Activated naive CD4-positive, alpha-beta T cell treated with anti-CD3 and anti-CD28 coated beads for 36 hours (primary cell): ENCODE measurements at places on chromosomes 11 and 22. TPM values are rescaled to one million over a fixed set of nuclear protein-coding genes. Genes with fewer than 3 reads are reported as not detected.

DNA sequence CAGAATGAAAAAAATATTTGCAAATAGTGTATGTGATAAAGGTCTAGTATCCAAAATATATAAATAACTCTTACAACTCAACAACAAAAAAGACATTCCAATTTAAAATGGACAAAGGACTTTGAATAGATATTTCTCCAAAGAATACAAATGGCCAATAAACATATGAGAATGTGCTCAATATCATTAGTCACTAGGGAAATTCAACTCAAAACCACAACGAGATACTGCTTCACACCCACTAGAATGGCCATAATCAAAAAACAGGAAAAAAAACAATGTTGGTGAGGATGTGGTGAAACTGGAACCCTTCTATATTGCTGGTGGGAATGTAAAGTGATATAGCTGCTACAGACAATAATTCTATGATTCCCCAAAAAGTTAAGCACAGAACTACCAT, 38.6 kb upstream of the RPS13 start:
- no peaks in the 10 kb centered on the region for H3K4me1 ChIP-seq
- H3K36me3 ChIP-seq, result peaks cover 9% of the 10 kb centered on the region
- no peak overlapping the region for H3K4me3 ChIP-seq
- DNase-seq, result no peak
- no peaks in the 10 kb centered on the region for H3K27me3 ChIP-seq

- no peaks in the 10 kb centered on the region for H3K4me1 ChIP-seq
- no peak overlapping the region for H3K4me3 ChIP-seq
- no peaks in the 10 kb centered on the region for H3K36me3 ChIP-seq
- DNase-seq, result no peak
- H3K27ac ChIP-seq, result no peak overlapping the region
- no peaks in the 10 kb centered on the region for H3K27me3 ChIP-seq
Measured at GRCh38 chr11:87560352-87560751, 522.6 kb downstream of the TMEM135 start.

DNA sequence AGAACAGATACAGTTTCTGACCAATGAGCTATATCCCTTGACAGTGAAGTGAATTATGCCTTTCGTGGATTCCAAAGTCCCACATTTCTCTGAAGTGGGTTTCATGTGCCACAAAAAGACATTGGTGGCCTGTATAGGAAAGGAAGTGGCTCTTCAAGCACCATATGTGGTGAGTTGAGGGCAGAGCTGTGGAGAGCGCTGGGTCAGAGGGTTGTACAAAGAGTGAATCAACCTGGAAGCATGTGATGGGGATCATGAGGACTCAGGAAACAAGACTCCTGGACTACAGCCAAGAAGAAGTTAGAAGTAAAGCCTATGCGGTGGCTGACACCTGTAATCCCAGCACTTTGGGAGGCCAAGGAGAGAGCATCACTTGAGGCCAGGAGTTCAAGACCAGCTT, 579 bp upstream of the SLC5A4 start:
- H3K27ac ChIP-seq, result no peak overlapping the region
- no peak overlapping the region for H3K4me3 ChIP-seq
- peaks cover 16% of the 10 kb centered on the region for H3K27me3 ChIP-seq
- H3K4me1 ChIP-seq, result no peaks in the 10 kb centered on the region

DNA sequence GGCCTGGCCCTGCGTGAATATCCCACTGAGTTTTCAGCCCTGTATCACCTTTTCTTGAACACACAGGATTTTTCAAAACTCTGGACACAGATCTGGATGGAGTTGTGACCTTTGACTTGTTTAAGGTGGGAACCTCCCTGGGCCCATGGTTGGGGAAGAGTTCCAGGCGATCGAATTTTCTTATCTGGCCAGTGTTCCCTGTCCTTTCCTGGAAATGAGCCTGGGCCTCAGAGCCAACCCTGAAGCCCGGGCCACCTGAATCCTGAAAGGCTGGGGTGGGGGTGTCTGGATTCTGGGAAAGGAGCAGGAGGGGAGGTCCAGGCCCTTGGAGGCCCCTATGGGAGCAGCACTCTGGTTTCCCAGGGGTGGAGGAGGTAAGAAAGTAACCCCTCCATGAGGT, 29.0 kb downstream of the CAPN1 start:
- peaks cover 19% of the 10 kb centered on the region for H3K4me1 ChIP-seq
- no peak for DNase-seq
- H3K4me3 ChIP-seq, result no peak overlapping the region

- no peak overlapping the region for H3K4me3 ChIP-seq
- peaks cover 2% of the 10 kb centered on the region for H3K27me3 ChIP-seq
- H3K36me3 ChIP-seq, result peaks cover 29% of the 10 kb centered on the region
- DNase-seq, result peak; percentile 58
- H3K27ac ChIP-seq, result peak overlapping the region; percentile 65
- peaks cover 47% of the 10 kb centered on the region for H3K4me1 ChIP-seq
Measured at GRCh38 chr22:49979587-49980264, 19.2 kb downstream of the PIM3 start.

GRCh38 chr11:122340607-122341290, 224.7 kb upstream of the BLID start:
- no peak overlapping the region for H3K4me3 ChIP-seq
- H3K27me3 ChIP-seq, result no peaks in the 10 kb centered on the region
- H3K4me1 ChIP-seq, result no peaks in the 10 kb centered on the region
- no peak overlapping the region for H3K27ac ChIP-seq
- DNase-seq, result no peak

DNA sequence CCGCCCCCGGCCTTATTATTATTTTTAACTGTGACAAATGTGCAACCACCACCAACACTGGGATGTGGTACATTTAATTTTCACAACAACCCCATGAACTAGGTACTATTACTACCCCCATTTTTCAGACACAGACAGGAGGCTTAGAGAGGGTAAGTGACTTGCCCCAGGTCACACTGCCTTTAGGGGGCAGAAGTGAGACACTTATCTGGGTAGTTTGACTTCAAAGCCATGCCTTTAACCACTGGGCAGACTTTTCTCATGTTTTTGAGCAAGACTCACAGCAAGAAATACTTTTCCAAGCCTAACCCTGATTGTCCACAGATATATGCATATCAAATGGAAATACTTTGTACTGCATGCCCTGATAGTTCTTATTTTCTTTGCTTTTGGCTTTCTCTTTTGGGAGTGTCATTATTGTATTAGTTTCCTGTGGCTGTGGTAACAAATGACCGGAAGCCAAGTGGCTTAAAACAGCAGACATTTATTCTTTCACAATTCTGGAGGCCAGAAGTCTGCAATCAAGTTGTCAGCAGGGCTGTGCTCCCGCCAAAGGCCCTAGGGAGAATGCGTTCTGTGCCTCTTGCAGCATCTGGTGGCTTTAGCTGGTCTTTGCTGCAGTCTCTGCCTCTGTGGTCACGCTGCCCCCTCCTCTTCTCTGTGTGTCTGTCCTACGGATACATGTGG, 110.8 kb downstream of the GRIK4 start:
- no peak overlapping the region for H3K27ac ChIP-seq
- H3K27me3 ChIP-seq, result peaks cover 6% of the 10 kb centered on the region
- peak; percentile 13 for DNase-seq
- H3K36me3 ChIP-seq, result no peaks in the 10 kb centered on the region
- no peaks in the 10 kb centered on the region for H3K4me1 ChIP-seq

DNA sequence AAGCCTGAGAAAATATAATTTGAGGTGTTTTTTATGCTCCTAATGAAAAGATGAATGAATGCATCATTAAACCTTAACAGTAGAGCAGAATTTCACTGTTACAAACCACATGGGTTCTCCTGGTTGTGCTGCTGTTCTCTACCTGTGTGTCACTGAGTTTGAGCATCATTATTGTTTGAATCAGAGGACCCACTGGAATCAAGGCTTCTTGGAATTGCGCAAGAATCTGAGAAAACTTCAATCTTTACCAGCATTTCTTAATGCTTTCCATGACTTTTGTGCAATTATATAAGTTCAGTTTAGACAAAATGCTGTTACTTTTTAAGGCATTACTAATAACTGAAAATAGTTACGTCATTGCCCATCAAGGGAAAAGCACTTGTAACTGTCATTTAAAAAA, 18.8 kb upstream of the RBX1 start:
- no peaks in the 10 kb centered on the region for H3K4me1 ChIP-seq
- DNase-seq, result no peak
- peaks cover 5% of the 10 kb centered on the region for H3K36me3 ChIP-seq
- no peaks in the 10 kb centered on the region for H3K27me3 ChIP-seq
- no peak overlapping the region for H3K27ac ChIP-seq

DNA sequence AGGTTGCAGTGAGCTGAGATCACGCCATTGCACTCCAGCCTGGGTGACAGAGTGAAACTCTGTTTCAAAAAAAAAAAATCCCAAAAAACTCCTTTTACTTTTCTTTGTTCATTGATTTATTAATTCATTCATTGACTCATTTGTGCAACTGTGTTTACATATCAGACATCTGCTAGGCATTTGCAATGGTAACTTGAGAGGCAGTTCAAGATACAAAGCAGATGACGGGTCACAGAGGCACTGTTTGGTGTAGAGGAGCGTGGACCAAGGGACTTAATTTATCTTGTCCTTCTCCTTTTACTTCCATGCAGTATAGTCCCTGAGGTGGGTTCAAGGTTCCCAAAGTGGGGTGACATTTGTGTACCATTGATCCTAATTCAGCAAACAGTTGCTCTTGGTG, 71.4 kb downstream of the KIAA1671 start:
- DNase-seq, result no peak
- H3K36me3 ChIP-seq, result no peaks in the 10 kb centered on the region
- H3K4me1 ChIP-seq, result peaks cover 7% of the 10 kb centered on the region
- no peak overlapping the region for H3K4me3 ChIP-seq
- peaks cover 1% of the 10 kb centered on the region for H3K27me3 ChIP-seq

GRCh38 chr22:44403166-44403565, 90.4 kb upstream of the SHISAL1 start:
- H3K4me3 ChIP-seq, result no peak overlapping the region
- H3K27ac ChIP-seq, result no peak overlapping the region
- H3K27me3 ChIP-seq, result no peaks in the 10 kb centered on the region
- H3K4me1 ChIP-seq, result no peaks in the 10 kb centered on the region
- no peaks in the 10 kb centered on the region for H3K36me3 ChIP-seq
- no peak for DNase-seq

DNA sequence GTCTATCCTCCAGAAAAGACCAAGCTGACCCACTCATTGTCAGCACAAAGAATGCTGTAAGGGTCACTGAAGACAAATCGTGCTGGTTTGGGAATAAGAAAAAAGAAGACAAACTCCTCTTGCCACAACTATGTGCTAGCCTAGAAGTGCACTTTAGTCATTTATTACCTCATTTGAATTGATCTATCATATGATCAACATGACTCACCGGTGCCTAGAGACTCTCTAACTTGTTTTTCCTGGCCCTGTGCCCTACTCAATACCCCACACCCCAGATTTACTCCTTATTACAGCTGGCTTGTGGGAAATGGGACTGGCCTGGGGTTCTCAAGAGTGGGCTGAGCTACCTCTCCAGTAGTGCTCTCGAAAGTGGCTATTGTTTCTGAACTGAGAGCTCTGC, 35.9 kb upstream of the HORMAD2 start:
- DNase-seq, result no peak
- H3K4me3 ChIP-seq, result no peak overlapping the region
- no peaks in the 10 kb centered on the region for H3K36me3 ChIP-seq
- H3K27ac ChIP-seq, result no peak overlapping the region
- H3K27me3 ChIP-seq, result peaks cover 1% of the 10 kb centered on the region

- H3K27ac ChIP-seq, result no peak overlapping the region
- no peak overlapping the region for H3K4me3 ChIP-seq
- no peaks in the 10 kb centered on the region for H3K27me3 ChIP-seq
- no peak for DNase-seq
- H3K4me1 ChIP-seq, result no peaks in the 10 kb centered on the region
Measured at GRCh38 chr11:28820296-28820989, 712.3 kb downstream of the METTL15 start.

GRCh38 chr11:34850334-34850733, 65.8 kb downstream of the APIP start:
- no peaks in the 10 kb centered on the region for H3K4me1 ChIP-seq
- H3K27me3 ChIP-seq, result peaks cover 3% of the 10 kb centered on the region
- H3K27ac ChIP-seq, result no peak overlapping the region
- H3K4me3 ChIP-seq, result no peak overlapping the region

- H3K36me3 ChIP-seq, result no peaks in the 10 kb centered on the region
- no peaks in the 10 kb centered on the region for H3K27me3 ChIP-seq
- H3K4me1 ChIP-seq, result no peaks in the 10 kb centered on the region
Measured at GRCh38 chr11:45489281-45489905, 176.0 kb downstream of the CHST1 start.

GRCh38 chr11:116853461-116854073, 16.1 kb upstream of the APOA1 start:
- peak overlapping the region; percentile 7 for H3K4me3 ChIP-seq
- DNase-seq, result peak; percentile 80
- no peaks in the 10 kb centered on the region for H3K27me3 ChIP-seq
- H3K4me1 ChIP-seq, result peaks cover 59% of the 10 kb centered on the region
- H3K27ac ChIP-seq, result peak overlapping the region; percentile 88

GRCh38 chr11:1162491-1163311, 4.9 kb downstream of the MUC5AC start:
- no peaks in the 10 kb centered on the region for H3K36me3 ChIP-seq
- H3K4me3 ChIP-seq, result no peak overlapping the region
- DNase-seq, result no peak
- no peaks in the 10 kb centered on the region for H3K4me1 ChIP-seq
- no peaks in the 10 kb centered on the region for H3K27me3 ChIP-seq
- no peak overlapping the region for H3K27ac ChIP-seq

DNA sequence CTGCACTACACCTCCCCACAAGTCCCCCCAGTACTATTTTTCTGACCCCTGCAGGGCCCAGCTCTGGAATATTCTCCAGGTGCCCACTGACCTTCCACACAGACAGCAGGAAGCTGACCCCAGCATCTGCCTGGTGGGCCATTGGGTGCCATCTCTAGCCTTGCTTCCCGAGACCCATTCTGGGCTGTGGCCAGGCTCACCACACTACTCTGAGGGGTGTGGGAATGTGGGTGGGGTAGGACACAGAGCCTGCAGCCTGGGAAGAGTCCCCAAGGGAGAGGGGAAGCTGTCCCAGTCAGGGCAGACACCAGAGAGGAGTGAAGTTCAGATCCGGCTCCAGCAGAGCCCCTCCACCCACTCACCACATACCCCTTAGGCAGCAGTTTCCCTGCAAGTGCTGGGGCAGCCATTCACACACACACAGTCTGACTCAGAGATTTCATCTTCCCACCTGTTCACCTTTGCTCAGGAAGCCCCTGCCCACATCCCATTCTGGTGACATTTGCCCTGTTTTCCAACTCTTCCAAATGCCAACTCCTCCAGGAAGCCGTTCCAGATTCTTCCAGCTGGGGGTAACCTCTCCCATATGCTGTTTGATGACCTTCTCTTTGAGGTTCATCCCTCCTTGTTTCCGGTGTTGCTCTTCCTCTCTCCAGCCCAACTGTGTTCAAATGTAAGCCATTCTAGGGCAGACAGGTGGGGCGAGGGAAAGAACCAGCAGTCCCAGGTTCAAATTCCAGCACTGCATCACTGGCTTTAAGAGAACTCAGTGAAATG, 1.9 kb downstream of the SLCO2B1 start:
- H3K27ac ChIP-seq, result no peak overlapping the region
- H3K4me1 ChIP-seq, result no peaks in the 10 kb centered on the region
- H3K27me3 ChIP-seq, result no peaks in the 10 kb centered on the region
- no peak for DNase-seq

The KRTAP5-4 gene
- not detected for total RNA-seq

The PGM2L1 gene
- 11.9 TPM for total RNA-seq

The GNG3 gene
- not detected for total RNA-seq

The MUC5AC gene
- total RNA-seq, result not detected

The IGLL1 gene
- not detected for total RNA-seq

The C11orf52 gene
- total RNA-seq, result not detected

The BBOX1 gene
- total RNA-seq, result not detected

The ZDHHC8 gene
- total RNA-seq, result 31.3 TPM

The SEPTIN5 gene
- 0.81 TPM for total RNA-seq

The APOBEC3F gene
- total RNA-seq, result 12.4 TPM

The ANKRD42 gene
- total RNA-seq, result 2.7 TPM

The KRTAP5-9 gene
- total RNA-seq, result not detected

The PGA5 gene
- not detected for total RNA-seq
